ENCODE measurements at places on chromosomes 5 and 9.

GRCh38 chr9:113548221-113549041 lies 84.9 kb downstream of the RGS3 start:
- no peak for DNase-seq

DNA sequence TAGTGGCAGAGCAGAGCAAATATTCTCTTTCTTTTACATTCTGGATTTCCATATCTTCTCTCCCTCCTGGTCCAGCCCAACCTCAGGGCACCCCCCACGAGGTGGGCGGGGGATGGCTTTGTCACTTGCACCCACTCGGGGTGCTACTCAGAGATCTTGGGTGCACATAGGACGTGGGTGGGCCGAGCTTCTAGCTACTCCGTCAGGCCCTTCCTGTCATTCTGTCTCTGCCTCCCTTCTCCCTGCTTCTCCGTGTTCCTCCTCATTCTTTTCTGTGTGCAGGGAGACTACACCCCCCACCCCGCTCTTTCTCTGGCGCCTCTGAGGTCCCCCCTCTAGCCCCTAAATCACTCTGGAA lies 19.5 kb downstream of the PCDHGC5 start:
- DNase-seq, result no peak

- DNase-seq, result no peak
Observed at GRCh38 chr5:58598440-58598839, 15.6 kb downstream of the RAB3C start.

DNA sequence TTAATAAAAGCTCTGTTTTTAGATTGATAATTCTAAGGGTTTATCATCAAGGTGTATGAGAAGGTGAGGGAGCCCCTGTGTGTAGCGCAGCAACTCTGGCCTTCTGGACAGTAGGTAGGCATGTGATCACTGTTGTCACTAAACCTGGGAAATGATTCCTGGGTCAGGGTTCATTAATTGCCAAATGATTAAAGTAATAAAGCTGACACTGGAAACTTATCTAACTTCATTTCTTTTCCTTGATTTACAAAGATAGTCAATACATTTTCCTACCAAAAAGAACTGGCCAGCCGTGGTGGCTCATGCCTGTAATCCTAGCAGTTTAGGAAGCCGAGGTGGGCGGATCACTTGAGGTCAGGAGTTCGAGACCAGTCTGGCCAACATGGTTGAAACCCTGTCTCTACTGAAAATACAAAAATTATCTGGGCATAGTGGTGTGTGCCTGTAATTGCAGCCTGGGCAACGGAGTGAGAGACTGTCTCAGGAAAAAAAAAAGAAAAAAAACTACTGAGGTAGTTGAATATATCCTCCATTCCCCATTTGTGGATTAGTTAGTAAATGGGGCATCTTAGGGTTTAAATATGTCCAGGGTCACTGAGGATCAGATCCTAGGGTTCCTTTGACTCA lies 2.4 kb downstream of the EHMT1 start:
- DNase-seq, result no peak

GRCh38 chr5:97425511-97425910 lies 242.5 kb upstream of the RIOK2 start:
- DNase-seq, result no peak
